ENCODE measurements at places on chromosomes 4 and X.

- no peak for DNase-seq
Observed at GRCh38 chr4:152062936-152063620, 302.3 kb upstream of the GATB start.

- no peak for DNase-seq
Observed at GRCh38 chr4:41633321-41633720, 95.4 kb downstream of the LIMCH1 start.

GRCh38 chr4:167102475-167102874, 131.8 kb downstream of the SPOCK3 start:
- no peak for DNase-seq

- no peak for DNase-seq
Observed at GRCh38 chrX:50876551-50876950, 34.0 kb upstream of the BMP15 start.

DNA sequence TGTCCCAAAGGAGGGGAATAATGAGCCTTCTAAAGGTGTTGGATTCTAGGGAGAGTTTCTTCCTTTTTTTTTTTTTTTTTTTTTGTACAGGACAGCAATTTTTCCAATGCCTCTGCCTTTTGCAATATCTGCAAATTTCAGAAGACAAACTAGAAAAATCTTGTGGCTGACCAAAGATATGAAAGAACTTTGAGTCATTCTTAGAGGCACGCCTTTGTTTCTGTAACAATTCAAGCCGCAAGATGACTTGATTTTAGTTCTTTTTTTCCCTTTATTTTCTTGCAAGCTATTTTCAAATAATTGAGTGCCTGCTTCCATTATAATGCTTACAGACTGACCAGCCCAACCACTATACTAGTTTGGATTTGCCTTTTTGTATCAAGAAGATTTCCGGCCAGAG, 47.6 kb upstream of the UXT start:
- no peak for DNase-seq

- DNase-seq = no peak
Observed at GRCh38 chrX:154511761-154512160, 4.3 kb downstream of the FAM3A start.

Data from activated CD8-positive, alpha-beta memory T cell treated with anti-CD3 and anti-CD28 coated beads for 1 hour (primary cell).